HuH-7 (cell line): ENCODE measurements at places on chromosomes 1 and 21.

DNA sequence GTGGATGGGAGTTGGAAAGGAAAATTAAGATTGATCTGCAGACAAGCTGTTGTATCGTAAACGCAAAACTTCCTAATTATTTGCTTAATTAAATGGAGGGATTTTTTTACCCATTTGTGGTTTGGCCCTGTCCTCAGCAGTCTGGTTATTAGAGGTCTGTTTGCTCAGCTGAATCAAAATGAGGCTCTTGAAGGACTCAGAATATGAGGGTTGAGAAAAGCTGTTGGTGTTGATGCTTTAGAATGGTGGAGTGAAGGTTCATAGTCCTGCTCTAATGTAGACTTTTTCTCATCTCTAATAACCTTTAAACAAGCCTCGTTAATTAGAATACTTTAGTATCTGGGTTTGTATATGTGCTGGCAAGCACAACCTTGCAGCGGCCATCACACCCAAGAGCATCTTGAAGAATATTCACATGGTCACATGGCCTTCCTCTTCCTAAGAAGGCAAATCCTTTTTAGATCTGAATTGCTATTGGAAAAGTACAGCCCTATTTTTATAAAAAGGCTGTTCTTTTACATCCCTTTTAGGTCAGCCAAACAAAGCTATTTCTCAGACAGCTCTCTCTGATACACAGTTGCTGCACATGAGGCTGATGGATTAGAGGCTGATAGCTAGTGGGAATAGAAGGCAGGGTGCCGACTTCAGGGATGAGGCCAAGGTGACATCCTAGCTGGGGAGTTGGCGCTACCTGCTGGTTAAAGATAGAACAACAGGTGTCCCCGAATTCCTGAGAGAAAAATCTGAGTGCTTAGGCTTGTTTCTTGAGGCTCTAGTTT is 53.8 kb downstream of the MACF1 start:
- DNase-seq = peak; percentile 88

DNA sequence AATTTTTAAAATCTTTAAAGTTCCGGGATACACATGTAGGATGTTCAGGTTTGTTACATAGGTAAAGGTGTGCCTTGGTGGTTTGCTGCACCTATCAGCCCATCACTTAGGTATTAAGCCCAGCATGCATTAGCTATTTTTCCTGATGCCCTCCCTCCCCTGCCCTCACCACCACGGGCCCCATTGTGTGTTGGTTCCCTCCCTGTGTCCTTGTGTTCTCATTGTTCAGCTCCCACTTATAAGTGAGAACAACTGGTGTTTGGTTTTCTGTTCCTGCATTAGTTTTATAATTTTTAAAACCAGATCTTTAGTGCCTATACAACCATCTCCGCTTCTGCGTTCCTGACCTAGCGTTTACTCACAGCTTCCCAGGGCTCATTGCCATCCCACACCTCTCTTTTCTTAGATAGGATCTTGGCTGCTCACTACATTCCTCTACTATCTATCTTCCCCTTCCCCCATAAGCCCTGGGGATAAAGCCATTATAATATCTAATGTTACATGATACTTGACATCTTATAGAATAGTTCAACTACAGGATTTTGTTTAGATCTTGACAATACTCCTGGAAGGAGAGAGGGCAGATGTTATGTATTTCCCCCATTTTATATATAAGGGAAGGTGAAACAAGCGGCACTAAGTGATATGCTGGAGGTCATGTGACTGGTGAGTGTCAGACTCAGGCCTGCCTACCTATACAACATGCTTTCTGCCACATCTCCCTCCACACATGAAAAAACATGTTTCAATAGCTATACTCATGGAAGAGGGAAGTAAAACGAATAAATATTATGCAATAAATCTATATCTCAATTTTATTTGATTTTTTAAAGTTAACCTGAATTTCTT is 52.3 kb upstream of the DNAJC6 start:
- no peak for DNase-seq

DNA sequence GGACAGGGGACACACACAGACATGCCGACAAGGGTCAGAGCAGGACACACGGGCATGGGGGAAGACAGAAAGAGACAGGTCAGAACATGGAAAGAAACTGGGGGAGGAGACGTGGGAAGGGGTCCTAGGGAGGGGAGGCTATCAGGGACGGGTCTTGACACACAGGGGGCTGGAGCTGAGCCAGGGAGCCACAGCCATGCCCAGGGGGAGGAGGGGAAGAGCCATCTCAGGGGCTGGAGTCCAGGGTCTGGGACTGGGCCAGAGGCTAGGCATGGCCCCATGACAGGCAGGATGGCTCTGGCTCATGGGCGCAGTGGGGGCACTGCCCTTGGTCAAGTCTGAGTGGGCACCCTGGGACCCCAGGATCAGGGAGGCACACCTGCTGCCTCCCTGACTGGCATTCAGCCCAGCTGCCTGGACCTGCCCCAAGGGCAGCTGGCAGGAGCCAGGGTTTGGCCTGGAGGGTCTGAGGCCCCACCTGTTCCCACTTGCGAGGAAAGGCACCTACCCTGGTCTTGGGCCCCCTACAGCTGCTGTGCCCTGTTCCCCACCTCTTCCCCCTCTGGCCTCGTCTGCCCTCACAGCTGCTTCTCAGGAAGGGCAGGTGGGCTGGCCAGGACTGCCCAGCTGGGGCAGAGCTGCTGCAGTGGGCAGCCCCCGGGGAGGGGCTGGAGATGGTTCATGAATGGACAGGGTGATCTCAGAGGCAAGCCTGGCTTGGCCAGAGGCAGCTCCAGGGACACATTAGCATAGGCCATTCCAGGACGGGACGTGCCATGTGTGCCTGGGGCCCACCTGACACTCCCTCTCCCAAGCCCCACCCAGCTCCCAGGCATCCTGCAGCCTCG is 42.9 kb downstream of the HSPG2 start:
- no peak for DNase-seq

GRCh38 chr1:181659321-181659957 is 176.1 kb downstream of the CACNA1E start:
- no peak for DNase-seq

DNA sequence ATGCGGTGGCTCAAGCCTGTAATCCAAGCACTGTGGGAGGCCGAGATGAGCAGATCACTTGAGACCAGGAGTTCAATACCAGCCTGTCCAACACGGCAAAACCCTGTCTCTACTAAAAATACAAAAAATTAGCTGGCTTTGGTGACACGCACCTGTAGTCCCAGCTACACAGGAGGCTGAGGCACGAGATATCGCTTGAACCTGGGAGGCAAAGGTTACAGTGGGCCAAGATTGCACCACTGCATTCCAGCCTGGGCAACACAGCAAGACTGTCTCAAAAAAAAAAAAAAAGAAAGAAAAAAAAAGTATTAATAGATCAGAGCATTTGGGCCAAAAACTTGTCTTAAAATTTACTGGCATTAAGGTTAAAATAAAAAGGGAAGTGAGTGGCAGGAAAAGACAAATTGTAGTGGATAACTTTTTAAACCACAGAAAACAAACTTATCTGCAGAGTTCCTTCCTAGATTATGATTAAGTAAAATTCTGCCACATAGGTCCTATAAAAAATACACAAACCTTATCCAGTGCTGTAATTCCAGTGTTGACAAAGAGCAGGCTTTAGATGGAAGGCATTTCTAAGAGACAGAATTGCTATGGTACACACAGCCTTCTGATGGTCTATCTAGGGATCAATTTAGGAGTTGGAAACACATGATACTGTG is 53.3 kb downstream of the EIF4G3 start:
- DNase-seq = no peak

DNA sequence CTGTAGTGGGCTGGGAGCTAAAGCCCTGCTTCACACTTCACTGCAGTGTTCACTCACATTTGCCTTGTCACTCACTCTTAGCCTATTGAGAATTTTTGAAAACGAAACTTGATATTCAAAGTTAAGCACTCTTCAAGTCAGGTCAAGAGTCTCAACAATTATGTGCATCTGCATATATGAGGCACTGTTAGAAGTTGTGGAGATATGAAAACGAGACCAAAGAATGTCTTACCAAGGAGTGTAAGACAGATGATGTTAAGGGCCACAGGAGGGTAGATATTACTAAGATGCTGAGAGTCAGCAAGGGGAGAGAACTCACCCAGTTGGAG is 64.7 kb upstream of the GJA8 start:
- DNase-seq = no peak

GRCh38 chr1:2192031-2192995 is 2.3 kb downstream of the FAAP20 start:
- no peak for DNase-seq

- DNase-seq = no peak
Observed at GRCh38 chr1:151574575-151575529, 34.7 kb downstream of the TUFT1 start.

DNA sequence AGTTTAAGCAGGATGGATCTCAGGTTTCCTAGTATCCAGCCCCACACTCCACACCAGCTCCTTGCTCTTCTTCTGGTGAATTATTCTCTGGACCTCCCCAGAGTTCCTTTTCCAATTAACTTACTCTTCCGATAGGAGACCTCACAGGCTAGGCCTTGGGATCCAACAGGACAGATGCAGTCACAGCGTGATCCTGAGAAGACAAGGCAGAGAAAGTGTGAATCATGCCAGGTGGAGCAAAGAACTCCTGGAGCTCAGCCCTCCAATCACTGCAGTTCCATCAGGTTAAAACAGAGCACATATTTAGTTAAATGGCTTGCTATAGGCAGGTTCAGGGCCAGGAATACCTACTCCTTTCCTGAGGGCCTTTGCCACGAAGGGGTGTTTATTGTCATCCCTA is 34.1 kb downstream of the C8B start:
- DNase-seq = no peak

DNA sequence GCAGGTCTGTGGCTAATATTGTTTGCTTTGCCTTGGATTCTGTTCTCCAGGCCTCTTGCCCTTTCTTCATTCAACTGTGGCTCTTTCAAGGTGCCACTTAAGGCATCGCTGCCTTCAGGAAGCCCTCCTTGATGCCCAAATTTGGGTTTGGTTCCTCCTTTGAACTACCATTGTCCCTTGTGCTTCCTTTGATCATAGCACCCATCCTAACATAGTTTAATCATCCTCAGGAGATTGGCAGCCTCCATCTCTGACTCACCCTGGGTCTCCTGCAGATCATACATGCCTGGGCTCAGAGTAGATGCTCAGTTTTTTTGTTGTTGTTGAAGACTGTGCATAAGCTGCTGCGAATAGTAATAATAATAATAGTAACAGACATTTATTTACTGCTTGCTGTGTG is 54.4 kb upstream of the ACOT11 start:
- DNase-seq = no peak

- no peak for DNase-seq
Observed at GRCh38 chr1:14511796-14512585, 86.5 kb upstream of the KAZN start.

DNA sequence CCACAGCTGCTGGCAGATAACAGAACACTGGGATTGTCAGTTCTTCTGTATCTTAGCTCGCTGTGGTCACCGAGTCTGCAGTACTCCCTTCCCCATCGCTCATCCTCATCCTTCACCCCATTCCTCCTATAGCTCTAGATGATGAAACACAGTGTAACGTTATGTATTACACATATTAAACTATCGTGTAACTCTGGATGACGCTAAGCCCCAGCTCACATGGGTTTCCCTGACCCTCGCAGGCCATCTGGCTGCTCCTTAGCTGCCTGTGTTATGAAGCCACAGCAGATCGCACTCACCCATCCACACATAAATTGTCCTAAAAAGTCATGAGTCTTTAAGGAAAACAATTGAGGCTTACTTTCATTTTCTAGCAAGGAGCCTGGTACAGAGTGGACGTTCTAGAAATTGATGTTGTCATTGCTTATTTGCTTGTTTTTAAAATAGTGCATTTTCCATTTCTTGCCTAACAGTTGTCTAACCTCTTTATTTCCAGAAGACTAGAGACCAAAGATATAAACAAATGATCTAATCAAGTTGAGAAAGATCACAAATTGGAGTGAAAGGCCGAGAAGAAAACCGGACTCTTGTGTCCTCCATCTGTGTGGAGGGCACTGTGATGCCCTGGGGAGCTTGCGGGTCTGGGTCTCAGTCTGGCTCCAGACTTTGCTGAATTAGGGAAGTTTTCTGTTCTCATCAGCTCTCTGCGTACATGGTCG is 24.3 kb upstream of the PCP4 start:
- no peak for DNase-seq

GRCh38 chr1:12127206-12127810 is 39.5 kb upstream of the TNFRSF1B start:
- DNase-seq = no peak

DNA sequence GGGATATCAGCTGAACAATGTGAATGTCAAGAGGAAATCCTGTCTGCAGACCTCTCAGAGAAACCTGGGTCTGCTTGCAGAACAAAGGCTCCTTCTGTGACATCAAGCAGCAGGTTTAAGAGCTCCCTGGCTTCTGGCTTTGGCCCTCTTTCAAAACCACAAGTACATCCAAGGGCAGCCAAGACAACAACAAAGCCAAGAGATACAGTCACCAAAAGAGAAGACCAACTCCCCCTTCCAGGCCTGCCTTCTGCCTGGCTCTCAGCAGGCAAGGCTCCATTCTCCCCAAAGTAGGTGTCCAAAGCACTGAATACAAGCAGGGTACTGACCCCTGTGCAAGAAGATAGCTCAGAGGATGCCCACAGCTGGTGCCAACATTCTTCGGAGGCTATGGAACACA is 11.5 kb downstream of the BCAR3 start:
- DNase-seq = no peak

GRCh38 chr1:224503161-224504118 is 68.8 kb upstream of the WDR26 start:
- peak; percentile 92 for DNase-seq

DNA sequence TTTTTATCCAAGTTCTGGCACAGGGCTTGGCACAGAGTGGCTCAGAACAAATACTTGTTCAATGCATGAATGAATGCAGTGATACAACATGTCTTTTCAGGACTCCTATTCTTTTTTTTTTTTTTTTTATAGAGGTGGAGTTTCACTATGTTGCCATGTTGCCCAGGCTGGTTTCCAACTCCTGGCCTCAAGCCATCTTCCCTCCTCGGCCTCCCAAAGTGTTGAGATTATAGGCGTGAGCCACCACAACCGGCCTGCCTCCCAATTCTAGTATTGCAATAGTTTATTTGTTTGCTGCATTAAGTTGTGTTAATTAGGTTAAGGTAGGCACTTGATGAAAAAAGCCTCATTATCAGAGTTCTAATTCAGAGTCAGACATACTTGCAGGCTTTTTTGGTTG is 17.9 kb downstream of the UBE4B start:
- DNase-seq = no peak

GRCh38 chr21:37224861-37225839 is 42.0 kb downstream of the VPS26C start:
- DNase-seq = no peak

GRCh38 chr1:55124470-55124869 is 85.1 kb downstream of the PCSK9 start:
- no peak for DNase-seq

DNA sequence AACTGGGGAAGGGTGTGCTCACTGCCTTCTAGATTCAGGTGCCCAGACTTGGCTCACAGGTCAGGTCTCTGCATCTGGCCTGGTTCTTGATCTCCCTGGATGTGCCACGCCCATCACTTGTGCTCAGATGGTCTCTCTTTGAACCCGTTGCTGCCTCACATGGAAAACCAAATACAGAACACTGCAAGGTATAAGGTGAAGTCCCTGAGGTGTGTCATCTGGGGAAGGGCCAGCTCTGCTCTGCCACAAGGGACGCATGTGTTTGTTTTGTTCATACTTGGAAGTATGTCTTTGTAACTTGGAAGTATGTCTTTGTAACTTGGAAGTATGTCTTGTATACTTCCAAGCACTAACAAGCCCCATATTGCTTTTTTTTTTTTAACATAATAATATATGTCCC is 13.4 kb upstream of the CRNN start:
- DNase-seq = no peak

- DNase-seq = no peak
Observed at GRCh38 chr1:216448011-216448510, 24.8 kb upstream of the USH2A start.

GRCh38 chr21:16076465-16076864 is 346.7 kb downstream of the USP25 start:
- no peak for DNase-seq
